Mesenchymal stem cell (in vitro differentiated cells and primary cell): ENCODE measurements at places on chromosomes 12 and 14.

DNA sequence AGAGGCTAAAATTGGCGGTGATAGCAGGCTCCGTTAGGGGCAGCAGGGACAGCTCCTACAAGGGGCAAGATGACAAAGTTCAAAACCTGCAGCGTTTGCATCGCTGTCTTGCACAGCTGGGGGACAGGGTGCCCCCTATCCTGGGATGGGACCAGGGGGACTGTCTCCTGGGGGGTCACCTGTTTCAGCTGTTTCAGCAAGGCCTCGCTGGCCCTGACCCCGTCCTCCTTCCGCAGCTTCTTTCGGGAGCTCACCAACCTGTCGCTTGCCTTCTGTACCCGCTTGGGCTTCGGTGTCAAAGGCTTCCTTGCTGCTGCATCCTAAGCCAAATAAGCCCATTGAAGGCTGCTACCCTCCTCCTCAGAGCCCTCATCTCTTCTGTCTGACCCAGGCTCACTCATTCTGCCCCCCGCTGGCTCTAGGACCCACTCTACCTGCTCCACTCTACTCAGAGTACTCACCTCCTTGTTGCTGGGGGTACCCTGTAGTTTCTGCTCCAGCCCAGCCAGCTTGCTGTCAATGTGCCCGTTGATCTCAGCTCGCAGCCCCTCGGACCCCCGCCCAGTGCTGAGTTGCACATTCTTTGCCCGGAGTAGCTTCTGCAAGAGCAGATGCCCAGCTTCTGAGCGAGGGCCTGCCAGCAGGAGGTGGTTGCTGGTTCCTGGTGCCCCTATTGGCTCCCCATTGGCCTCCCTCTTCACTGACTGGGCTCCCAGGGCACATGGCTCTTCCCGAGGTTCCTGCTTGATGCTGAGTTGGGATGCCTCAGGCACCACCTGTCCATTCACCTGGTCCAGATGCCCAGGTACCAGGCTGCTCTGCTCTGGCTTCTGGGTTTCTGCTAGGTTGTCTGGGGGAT lies 12.4 kb upstream of the PRKAG1 start:
- no peak for DNase-seq

- no peak for DNase-seq
Measured at GRCh38 chr12:65651060-65651459, 173.2 kb upstream of the HMGA2 start.

DNA sequence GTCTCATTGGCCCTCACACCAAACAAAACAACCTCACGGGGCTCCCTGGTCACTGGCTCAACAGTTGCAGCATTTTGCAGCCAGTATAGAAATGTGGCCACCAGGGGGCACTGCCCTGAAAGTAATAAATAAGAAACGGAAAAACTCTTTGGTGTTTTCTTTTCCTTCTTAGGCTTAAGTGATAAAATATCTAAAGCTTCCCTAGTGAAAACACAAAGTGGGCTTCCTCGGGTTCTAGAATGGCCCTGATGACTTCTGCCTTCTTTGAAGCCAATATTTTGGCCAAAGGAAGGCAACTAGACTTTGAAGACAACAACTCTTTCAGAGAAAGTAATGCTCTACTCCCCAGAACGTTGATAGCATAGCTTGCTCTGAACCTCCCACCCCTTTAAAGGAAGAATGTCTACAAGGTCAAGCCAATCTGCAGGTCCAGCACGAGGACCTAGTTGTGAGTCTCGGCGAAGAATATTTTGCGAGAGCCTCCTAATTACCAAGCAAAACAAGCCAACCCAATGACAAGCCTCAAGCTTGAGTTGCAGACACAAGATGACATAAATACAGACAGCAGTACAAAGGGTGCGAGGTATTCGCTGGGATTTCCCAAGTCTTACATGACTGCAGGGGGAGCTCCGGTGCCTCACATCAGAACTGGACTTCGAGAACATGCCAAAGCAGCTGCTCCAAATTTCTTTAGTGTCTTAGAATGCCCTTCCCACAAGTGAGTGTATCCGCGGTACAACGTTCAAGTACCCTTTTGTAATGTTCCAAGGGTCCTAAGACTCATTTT lies 2.6 kb downstream of the ITPK1 start:
- DNase-seq: peak; percentile 82

DNA sequence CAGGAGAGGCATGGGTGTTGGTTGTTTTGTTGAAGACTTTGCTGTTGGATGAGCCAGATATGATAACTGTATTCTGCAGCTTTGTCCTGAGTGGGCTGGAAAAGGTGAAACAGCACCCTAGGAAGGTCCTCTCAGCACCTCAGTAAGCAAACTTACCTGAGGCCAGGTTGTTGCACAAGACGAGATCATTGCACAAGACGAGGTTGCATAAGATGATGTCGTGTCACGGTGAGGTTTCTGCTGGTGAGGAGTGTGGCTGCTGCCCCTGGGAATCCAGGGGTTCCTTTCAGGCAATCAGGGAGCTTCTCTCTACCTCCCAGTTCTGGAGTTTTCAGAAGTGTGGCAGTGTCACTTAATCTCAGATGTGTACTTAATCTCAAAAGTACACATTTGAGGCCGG lies 85.6 kb downstream of the GLT1D1 start:
- DNase-seq: no peak

DNA sequence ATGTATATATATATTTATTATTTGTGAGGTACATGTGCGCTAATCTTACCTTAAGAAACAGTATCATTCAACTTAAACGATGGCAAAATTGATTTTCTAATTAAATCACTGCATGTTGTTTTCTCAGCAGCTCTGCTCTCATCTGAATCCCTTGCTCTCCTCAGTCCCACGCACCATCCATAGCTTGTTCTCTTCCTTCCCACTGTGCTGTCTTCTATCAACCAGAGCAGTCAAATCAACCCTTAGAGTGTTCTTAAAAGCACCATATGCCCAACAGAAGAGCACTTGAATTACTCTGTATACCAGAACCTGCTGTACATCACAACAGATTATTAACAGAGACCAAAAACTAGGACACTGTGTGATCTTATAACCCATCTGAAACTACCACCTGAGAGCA lies 209.4 kb upstream of the G2E3 start:
- DNase-seq: no peak

GRCh38 chr14:85399186-85399585 lies 130.8 kb upstream of the FLRT2 start:
- DNase-seq: no peak

GRCh38 chr12:92854344-92854743 lies 74.8 kb downstream of the EEA1 start:
- no peak for DNase-seq

GRCh38 chr12:24078318-24078765 lies 128.9 kb upstream of the SOX5 start:
- no peak for DNase-seq

DNA sequence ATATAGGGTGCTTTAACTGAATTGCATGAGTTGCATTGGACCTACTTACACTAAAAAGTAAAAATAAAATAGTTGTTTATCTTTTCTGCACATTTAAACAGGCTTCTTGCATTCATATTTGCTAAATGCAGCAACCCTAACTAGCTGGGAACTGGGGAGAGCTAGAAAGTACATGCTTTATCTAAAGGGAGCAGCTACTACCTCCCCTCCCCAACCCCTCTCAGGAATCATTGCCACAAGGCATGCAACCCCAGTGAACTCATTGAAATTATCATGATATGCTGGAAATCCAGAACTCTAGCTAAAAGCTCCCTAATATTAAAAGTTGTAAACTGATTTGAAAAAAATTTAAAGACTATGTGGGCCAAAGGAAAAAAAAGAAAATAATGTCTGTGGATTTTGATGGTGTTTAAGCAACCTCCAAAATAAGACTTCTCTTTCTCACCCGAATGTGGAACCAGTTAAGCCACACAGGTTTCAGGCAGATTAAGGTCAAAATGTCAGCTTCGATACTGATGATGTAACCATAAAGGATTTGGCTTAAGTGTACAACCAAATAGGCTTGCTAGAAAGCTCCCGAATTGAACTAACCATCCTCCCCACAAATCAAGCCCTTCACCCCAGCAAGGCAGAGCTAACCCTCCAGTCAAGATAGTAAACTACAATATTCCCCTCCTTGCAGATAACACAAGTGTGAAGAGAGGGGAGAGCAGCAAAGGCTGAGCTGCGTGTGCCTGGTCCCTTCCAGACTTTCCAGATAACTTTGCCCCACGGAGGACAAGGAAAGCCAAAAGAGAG lies 13.8 kb upstream of the POC1B start:
- DNase-seq: no peak

DNA sequence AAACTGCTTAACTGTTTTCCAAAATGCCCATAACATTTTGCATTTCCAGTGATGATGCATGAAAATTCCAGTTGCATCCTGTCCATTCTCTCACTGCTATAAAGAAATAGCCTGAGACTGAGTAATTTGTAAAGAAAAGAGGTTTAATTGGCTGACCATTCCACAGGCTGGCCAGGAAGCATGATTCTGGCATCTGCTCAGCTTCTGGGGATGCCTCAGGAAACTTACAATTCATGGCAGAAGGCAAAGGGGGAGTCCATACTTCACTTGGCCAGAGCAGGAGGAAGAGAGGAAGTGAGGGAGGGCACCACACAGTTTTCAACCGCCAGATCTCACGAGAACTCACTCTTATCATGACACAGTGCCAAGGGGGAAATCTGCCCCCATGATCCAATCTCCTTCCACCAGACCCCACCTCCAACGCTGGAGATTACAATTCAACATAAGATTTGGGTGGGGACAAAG lies 18.2 kb upstream of the CLEC2D start:
- peak; percentile 65 for DNase-seq

DNA sequence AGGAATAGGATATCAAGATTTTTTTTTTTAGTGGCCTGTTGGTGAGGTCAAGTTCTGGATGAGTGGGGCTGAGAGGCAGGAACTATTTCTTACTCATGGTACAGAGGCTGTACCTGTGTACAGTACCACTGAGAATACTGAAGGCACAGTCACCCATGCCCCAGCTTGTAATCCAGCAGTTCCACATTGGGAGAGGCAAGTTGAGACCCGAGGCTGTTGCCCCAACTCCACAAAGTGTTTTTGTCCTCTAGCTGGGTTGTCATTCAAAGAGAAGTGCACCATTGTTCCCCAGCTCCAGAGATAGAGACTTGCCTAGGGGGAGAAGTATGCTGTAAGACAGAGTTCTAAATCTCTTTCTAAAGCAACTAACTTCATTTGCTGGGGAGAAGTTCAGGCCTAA lies 38.7 kb downstream of the ARID2 start:
- no peak for DNase-seq

- DNase-seq: no peak
Measured at GRCh38 chr12:61384511-61384910, 875.7 kb upstream of the USP15 start.

- DNase-seq: peak; percentile 76
Measured at GRCh38 chr12:538731-539539, 79.2 kb downstream of the B4GALNT3 start.

DNA sequence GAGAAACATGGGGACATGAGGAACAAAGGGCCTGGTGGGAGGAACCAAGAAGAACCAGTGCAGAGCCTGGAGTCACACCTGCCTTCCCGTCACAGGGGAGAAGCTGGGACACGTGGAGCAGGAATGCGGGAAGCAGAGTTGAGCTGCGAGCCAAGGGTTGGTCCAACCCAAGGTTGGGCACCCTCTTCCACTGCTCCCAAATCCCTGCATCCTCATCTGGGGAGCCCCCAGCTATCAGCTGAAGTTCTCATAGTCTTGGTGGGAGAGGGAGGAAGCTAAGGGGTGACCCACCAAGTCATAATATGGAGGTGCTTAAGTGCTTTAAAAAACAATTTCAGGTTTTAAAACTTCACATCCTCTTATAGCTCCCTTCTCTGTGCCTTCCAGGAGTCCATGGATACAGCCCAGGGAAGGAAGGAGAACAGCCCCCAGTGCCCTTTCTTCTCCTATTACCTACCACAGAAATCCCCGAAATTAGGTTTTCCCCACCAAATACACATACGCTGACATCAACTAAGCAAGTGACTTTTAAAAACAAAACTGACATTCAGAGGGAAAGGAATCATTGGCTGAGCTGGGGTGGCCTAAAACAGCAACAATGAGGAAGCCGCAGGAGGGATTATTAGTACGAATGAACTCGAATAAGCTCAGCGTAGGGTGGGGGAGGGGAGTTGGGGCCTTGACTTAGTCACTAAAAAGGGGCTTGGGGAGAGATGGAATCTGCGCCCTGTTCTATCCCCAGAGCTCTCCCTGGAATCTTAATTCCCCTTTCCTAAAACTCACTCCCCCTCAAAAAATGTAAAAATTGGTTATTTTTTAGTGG lies 4.5 kb downstream of the MYL6 start:
- DNase-seq: no peak

DNA sequence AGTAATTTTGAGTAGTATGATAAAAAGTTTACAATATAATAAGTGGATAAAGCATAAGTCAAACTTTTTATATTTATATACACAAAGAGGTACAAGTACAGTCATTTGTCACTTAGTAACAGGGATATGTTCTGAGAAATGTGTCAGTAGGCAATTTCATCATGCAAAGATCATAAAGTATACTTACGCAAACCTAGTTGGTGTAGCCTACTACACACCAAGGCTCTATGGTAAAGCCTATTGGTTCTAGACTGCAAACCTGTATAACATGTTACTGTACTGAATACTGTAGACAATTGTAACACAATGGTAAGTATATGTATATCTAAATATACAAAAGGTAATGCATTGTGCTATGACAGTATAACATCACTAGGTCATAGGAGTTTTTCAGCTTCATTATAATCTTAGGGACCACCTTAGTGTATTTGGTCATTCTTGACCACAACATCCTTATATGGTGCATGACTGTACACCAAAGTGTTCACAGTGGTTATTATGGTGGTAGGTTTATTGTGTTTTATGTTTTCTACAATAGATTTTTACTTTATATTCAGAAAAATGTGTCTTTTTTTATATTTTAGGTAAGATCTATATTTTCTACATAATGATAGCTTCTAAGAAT lies 14.9 kb upstream of the SCFD1 start:
- DNase-seq: peak; percentile 17

GRCh38 chr12:26871985-26872384 lies 39.0 kb upstream of the ITPR2 start:
- DNase-seq: no peak

DNA sequence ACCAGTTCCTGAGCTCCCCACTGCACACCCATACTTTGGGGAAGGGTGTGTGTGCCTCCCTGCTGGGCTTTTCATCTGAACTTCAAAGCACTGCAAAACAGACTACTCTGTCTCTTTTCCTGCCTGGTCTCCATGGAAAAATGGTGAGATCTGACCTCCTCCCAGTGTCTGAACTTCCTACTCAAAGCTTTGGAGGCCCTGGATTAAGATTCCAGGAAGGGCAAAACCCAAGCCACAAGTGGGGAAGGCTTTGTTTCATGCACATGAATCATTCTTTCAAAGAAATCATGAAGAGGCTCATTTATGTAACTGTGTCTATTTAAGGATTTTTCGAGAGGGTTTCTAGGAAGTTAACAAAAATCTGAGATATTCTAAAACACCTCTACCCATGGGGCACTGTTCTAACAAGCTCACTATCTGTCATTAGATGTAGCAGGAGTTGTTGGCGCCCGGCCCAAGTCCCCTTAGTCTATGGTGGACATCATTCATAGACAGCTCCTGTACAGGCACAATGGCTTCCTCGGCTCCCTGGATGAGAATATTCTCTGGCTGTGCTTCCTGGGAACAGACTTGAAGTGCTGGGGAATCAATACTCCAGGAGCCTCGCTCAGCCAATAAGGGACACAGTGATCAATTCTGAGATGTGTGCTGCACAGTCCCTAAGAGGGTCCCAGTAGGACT lies 224.0 kb downstream of the KTN1 start:
- no peak for DNase-seq
